ENCODE measurements at places on chromosomes 1 and 21.

GRCh38 chr1:229108598-229109201, 162.2 kb upstream of the RAB4A start:
- no peak for DNase-seq

DNA sequence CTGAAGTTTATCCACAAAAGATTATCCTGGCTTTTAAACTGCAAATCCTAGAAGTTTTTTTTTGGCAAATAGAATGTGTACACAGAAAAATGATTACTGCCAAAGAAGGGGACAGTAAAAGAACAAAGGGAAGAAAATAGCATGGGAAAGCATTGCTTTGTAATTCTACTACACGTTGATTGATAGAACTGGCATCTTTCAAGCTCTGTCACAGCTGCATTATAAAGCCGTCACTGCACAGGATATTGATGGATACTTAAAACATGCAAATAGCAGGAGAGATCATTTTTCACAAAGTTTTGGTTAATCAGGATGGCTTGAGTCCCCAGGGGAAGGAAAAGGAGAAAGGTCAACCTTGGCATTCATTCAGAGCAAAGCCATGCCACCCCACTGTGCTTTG, 183.7 kb upstream of the RRP15 start:
- no peak for DNase-seq

- no peak for DNase-seq
Observed at GRCh38 chr1:111825217-111825616, 69.5 kb downstream of the DDX20 start.

DNA sequence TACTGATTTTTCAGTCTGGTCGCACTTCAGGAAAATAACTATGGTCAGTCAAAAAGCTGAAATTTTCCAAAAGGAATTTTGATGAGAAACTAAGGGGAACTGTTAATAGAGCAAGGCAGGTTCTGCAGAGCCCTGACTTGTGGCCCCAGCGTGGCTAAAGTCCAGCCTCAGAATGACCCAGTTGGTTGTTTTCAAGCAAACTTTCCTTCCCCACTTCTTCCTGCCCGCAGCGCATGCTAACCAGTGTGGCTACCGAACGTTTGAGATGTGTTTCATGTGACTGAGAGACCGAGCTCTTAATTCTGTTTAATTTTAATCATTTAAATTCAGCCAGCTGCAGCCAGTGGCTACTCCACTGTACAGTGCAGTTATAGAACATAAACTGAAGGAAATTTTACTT, 6.2 kb upstream of the IL10RB start:
- DNase-seq, result no peak

DNA sequence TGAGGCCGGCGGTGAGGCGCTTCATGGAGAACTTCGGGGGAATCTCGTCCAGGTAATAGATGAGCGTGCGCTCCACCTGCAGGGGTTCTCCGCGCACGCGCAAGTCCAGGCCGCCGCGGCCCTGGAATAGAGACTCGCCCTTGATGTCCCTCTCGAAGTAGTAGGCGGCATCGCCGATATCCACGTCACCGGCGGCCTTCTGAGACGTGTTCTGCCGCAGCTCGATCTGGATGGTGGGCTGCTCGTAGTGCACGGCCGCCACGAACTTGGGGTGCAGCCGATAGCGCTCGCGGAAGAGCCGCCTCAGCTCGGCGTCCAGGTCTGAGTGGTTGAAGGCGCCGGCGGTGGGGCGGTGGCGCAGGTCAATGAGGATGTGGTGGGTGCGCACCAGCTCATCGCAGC, 726 bp downstream of the TACSTD2 start:
- DNase-seq, result no peak
